CD8-positive, alpha-beta memory T cell (primary cell): ENCODE measurements at places on chromosomes 4 and X. TPM values are rescaled to one million over a fixed set of nuclear protein-coding genes. Genes with fewer than 3 reads are reported as not detected.
A peak's percentile ranks its signal among the peaks of the same experiment; 100 is the strongest.

DNA sequence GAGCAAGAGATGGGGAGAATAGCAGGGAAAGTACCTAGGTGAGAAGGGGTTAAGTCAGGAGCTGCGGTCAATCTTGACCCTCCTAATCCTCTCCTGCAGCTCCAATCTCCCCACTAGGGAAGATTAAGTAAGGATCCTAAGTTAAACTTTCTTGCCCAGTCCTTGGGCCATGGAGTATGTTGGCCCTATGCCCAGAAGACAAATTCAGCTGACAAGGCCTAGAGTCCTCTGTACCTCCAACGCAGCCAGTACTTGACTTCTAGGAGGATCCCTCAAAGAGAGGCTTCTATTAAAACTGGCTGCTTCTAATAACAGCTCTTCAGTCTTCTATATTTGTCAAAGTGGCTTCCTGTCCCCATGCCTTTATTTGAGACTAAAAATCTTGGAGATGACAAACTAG, 1.4 kb downstream of the CLDN2 start:
- DNase-seq: no peak

- no peak for DNase-seq
Measured at GRCh38 chr4:34791209-34791608, 1453.1 kb downstream of the ARAP2 start.

DNA sequence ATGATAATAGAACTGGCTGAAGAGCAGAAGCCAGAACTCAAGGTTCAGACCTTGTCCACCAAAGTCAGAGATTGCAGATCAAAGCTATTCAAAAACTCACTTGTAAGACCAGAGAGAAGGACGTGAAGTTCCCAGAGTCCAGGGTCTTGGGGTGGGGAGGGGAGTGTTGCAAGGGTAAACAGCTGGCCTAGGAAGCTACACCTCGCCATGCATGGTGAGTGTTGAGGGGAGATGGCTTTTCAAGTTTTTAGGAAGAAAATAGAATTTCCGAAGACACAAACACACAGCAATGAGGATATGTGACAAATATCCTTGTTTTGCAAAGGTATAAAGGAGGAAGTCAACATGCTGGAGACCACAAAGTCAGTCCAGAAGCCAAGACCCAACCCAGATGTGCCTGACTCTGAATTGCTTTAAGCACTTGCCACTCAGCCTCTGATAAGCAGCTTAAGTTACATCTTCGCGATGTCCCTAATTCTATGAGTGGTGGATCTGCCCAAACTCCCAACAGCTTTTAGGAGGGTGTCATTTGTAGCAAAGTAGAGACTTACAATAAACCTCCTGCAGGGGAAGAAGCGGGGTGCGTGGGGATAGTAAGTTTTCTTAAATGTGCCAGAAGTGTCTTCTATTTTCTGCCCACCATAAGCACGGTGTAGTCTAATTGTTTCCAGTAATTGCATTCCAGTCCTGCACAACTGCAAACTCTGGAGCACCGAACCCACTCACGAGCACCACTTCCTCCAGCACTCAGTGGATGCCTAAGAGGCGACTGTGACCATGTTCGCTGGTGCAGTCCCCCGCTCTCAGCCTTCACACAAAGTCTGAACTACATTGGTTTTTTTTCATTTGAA, 26.5 kb downstream of the HAND2 start:
- DNase-seq: no peak

GRCh38 chrX:110396735-110397134, 38.1 kb downstream of the RTL9 start:
- DNase-seq: no peak

- no peak for DNase-seq
Measured at GRCh38 chr4:1187182-1187581, 14.8 kb upstream of the SPON2 start.

GRCh38 chrX:153981771-153982533, 9.4 kb downstream of the TMEM187 start:
- DNase-seq: peak; percentile 46

GRCh38 chr4:135963009-135963408, 1569.3 kb downstream of the PCDH18 start:
- DNase-seq: no peak

- DNase-seq: no peak
Measured at GRCh38 chr4:96186593-96186992, 346.7 kb downstream of the PDHA2 start.

DNA sequence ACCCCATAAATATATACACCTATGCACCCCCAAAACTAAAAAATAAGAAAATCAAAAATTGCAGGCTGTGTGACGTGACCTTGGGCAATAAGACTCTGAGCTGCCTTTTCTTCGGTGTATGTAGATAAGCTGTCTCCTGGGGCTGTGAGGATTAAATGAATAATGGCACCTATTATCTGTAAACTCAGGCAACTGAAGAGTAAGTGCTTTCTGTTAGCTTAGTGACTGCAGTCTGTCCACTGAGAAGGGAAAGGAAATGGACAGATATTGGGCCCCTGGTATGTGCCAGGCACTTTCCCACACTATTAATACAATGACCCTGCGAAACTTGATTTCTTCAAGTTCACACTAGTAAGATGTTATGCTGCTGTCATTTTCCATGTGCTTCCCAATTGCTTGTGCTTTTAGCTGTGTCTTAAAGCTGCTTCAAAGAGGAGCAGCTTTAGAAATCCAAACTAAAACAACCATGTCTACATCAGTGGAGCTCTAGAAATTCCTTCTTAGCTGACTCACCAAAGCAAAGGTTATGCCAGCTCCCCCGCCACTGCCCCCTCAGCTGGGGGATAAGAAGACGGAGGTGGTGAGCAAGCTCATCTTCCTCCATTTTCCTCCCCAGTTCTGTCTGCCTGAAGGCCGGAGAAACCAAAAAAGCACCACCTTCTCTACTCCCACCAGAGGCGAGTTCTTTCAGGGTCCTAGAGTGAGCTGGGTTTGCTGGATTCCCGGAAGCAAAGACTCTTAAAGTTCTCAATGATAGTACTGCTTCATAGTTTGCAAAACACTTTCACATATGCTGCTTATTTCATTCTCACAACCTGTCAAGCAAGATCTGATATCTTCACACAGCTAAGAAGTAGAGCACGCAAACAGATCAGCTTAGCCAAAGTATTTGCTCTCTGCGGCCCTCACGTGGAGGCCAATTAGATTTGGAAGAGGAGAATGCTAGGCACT, 8.8 kb upstream of the DGAT2L6 start:
- DNase-seq: no peak

GRCh38 chrX:7334253-7334935, 186.4 kb upstream of the PUDP start:
- DNase-seq: no peak

GRCh38 chr4:41256740-41257256, at the start of gene UCHL1:
TSS of gene UCHL1 (plus strand) at chr4:41256928. CDS start at chr4:41256977, 49 bp downstream.
- no peak for DNase-seq

- no peak for DNase-seq
Measured at GRCh38 chrX:16997313-16997712, 50.9 kb downstream of the REPS2 start.

The ERAS gene
- 0.18 TPM for total RNA-seq

The KCTD8 gene
- total RNA-seq: not detected

The WDR44 gene
- total RNA-seq: 12.1 TPM

The PASD1 gene
- not detected for total RNA-seq

The LIMCH1 gene
- total RNA-seq: not detected
